Mammary epithelial cell (primary cell): ENCODE measurements at places on chromosomes 11 and 22.

GRCh38 chr11:41307296-41308080, 152.0 kb downstream of the LRRC4C start:
- no peak for DNase-seq

DNA sequence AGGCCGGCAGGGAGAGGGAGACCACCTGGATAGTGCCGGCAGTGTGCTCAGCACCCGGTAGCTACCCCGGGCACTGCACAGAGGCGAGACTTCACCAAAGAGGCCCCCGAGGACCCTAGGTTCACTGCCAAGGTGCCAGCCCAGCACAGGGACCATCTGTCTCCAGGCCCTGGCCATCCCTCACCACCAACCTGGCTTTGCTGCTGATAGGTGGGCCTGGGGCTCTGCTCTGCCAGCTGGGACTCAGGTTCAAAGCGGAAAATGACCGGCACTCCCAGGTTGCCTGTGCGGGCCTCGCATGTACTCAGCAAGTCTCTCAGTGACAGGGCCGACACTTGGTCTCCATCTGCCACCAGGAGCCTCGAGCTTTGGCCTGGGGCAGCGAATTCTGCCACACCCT, 812.2 kb downstream of the BRD1 start:
- no peak for DNase-seq

DNA sequence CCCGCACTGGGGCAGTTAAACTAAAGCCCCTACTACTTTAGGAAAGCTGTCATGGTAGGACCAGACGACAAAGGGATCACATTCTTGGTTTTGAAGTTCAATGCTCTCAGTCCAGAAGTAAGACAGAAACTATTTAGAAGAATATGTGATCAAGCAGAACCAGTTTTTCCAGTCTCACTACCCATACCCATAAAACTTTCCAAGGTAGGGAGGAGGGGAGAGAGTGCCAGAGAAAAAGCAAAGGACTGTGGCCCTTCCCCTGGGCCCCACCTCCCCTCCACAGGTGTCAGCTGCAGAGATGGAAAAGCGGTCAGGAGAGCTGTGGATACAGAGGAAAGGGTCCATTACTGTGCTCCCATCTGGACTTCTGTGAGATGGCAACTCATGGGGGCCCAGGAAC, 587.1 kb downstream of the SOX6 start:
- peak; percentile 46 for DNase-seq

- peak; percentile 61 for DNase-seq
Observed at GRCh38 chr11:73625696-73626318, 20.6 kb upstream of the PLEKHB1 start.

DNA sequence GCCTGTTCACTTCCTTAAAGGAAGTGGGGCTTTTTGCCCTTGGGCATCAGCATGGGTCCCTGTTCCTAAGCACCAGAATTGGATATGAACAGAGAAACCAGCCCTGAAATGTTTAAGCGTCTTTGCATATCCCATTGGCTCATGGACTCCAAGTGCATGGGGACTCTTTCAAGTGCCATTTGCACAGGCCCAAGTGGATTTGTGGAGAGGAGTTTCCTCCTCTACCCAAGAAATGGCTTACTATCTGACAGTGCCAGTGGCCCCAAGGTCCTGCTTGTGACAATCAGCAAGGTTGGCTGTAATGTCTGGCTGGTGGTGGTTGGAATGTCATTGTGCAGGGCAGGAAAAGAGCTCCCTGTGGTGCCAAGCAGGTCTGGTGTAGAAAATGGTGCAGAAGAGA, 4.0 kb downstream of the TOMM22 start:
- no peak for DNase-seq

GRCh38 chr11:7486781-7487140, 1.5 kb downstream of the OLFML1 start:
- DNase-seq, result no peak

DNA sequence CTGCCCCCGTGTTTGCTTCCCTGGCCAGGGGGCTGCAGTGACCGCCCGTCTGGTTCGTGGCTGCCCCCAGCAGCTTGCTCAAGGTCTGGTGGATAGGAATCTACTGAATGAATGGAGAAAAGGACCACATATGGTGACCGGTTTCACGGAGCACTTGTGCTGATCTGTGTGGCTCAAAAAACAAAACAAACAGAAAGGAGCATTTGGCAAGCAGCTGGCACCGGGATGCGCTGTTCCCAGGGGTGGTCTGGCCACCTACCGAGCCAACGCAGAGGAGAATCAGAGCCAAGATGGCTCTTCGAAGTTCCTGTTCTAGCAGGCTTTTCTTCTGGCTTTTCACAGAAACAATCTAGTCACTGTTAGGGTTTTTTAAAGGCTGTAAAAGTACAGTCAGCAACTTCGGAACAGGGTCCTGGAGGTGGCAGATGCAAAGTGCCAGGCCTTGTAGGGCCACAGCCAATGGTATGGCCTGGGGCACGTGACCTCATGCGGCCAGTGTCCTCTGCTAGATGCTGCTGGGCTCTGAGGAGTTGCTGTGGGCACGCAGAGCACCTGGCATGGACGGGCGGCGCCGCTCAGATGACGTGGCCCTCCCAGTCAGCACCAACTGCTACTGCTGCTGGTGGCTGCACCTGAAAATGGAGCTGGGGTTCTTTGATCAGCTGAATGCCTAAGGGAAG, 27.3 kb upstream of the PACSIN2 start:
- peak; percentile 69 for DNase-seq

DNA sequence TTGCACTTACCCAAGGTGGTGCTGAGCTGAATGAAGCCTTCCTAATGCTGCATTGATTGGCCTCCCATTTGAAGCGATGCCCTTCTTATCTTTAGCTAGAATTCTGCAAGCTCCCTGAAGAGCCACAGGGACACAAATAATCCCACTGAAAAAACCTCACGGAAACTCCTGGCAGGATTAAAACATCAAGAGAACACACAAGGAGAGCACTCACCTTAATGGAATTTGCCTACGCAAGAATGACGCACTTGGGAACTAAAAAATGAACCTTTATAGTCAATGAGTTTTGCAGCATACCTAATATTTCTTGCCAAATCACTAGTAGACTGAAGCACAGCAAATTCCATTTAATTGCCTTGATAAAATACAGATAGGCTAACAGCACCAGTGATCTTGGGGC, 232.8 kb upstream of the UBASH3B start:
- peak; percentile 89 for DNase-seq

GRCh38 chr11:131601586-131601985, 231.2 kb downstream of the NTM start:
- DNase-seq, result no peak

GRCh38 chr11:111665777-111666176, 63.5 kb downstream of the SIK2 start:
- peak; percentile 17 for DNase-seq

DNA sequence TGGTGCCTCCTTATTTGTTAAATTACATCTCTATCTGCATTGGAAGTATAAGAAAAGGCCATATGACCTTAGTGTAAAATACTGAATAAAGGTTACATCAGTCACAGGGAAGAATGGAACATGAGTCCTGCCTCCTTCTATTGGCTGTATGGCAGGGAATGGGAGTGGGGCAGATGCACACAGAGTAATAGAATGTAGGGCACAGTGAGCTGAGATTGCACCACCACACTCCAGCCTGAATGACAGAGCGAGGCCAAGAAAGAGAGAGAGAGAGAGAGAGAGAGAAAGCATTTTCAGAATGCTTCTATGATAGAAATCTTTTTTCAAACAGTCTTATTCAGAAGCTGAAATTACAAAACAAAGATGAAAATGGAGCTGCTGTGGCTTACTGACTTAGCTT, 58.8 kb downstream of the SLN start:
- DNase-seq, result no peak

GRCh38 chr11:123176785-123177184, 18.3 kb downstream of the CLMP start:
- no peak for DNase-seq
